ENCODE measurements at places on chromosomes 4 and X.

- peak; percentile 18 for DNase-seq
Observed at GRCh38 chr4:169791527-169792156, 33.9 kb upstream of the HPF1 start.

DNA sequence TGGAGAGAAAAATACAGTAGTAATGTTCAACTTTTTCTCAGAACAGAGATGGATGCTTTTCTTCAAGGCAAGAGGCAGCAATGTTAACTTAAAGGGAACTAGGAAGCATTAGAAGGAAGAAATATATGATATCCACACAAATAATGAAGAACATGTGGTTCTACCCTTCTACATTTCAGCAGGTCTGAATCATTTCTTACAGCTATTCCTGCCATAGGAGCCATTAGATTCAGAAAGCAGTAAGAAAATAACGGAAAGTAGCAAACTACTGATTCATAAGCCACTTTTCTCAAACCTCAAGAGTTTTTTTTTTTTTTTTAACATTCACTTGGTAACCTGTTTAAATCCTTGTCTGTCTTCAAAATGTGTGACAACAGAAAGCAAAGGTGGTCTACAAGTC lies 1251.6 kb upstream of the AGA start:
- DNase-seq: no peak

DNA sequence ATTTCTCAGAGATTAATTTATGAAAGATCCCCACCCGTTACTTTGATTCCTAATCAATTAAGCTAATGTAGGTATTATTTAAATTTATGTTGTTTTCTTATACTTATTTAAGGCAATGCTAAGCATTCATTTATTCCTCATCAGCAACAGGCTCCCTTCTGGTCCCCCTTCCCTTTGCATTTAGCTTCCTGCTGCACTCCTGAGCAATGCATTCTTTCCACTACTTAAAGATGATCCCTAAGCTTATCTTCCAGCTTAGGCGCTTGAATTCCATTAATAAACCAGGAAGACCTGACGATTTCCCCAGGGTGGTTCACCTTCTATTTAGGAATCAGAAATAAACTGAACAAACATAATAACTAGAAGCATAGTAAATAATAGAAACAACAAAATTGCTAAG lies 1003.1 kb downstream of the FSTL5 start:
- no peak for DNase-seq

GRCh38 chr4:8689741-8690140 lies 97.2 kb downstream of the CPZ start:
- DNase-seq: no peak

GRCh38 chr4:111499291-111499690 lies 646.0 kb upstream of the FAM241A start:
- DNase-seq: no peak

- DNase-seq: no peak
Observed at GRCh38 chr4:135240796-135241195, 1039.2 kb upstream of the PABPC4L start.

DNA sequence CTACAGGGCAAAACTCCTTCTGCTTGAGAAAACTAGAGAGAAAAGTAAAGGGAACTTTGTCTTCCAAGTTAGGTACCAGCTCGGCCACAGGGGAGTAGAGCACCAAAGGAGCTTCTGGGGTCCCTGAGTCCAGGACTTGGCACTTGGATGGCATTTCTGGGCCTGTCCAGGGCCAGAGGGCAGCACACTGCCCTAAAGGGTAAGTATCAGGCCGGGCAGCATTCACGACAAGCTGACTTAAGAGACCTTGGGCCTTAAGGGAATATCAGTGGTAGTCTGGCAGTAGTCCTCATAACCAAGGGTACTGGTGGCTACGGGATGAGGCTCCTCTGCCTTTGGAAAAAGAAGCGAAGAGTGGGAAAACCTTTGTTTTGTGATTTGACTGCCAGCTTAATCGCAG lies 632.7 kb downstream of the KLHL13 start:
- no peak for DNase-seq

GRCh38 chr4:53514509-53514908 lies 76.8 kb downstream of the LNX1 start:
- no peak for DNase-seq

DNA sequence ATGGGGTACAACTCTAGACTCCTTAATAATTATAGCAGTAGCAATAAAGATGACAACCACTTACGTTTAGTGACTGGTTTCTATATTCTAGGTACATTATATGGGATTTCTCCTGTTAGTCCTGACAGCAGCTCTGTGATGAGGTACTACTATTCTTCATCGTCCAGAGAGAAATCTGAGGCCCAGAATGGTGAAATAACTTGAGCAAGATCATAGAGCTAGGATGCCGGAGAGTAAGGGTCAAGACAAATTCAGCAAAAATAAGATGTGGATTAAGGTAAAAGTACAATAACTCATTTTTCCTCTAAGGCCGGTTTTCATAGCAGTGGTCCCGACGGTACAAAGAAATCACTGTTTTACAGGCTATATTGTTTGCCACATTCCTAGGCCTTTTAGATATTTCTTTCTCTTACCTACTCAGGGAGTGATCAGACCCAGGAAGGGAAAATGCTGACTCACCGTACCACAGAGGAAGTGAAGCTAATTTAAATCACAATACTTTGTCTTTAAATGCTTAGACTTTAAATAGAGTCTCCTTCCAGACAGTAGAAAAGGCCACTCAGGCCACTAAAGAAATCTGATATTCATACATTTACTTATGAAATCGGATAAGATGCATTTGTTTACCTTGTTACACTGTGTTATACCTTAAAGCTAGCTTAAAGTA lies 2023.0 kb upstream of the AGA start:
- no peak for DNase-seq

GRCh38 chr4:37659696-37660095 lies 26.5 kb downstream of the RELL1 start:
- DNase-seq: no peak

DNA sequence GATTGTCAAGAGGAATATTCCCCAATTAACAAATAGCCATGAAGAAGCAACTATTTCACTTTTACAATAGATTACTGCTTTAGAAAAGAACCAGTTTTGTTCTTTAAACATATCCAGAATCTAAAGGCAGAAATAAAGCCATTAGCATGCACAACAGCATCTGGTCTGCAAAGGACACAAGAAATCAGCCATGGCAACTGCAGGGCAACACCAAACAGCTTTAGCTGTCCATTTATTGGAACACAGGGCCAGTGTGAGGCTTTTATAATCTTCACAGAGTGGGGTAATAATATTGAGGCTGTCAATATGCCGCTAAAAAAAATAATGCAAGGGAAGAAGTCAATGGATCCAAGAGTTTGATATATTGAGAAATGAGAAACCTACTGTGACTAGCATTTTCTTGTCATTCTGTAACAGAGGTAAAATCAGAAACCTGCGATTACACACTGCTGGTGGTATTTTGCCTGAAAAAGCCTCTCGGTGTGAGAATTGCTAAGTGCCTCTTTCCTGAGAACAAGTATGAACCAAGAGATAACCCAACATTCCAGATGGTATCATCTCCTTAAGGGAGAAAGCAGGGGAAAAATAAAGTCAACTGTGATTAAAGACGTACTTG lies 2.7 kb upstream of the BANK1 start:
- DNase-seq: no peak

- no peak for DNase-seq
Observed at GRCh38 chr4:154566639-154567204, 3.9 kb downstream of the FGB start.

DNA sequence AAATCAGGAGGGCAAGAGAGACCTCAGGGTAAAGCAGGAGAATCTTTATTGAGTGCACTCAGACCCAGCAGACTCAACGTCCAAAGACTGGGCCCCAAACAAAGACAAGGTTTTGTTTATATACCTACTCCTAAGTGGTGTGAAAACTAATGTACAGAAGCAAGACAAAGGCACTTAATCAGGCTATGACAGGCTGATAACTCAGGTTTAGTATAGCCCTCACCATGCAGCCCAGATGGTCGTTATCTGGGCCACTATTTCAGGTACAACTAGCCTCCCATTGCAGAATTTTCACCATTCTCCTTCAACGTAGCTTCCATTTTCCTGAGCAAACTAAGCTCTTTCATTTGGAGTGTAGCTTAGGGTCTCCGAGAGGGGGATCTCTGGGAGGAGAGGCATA lies 36.9 kb downstream of the SULT1E1 start:
- DNase-seq: no peak

DNA sequence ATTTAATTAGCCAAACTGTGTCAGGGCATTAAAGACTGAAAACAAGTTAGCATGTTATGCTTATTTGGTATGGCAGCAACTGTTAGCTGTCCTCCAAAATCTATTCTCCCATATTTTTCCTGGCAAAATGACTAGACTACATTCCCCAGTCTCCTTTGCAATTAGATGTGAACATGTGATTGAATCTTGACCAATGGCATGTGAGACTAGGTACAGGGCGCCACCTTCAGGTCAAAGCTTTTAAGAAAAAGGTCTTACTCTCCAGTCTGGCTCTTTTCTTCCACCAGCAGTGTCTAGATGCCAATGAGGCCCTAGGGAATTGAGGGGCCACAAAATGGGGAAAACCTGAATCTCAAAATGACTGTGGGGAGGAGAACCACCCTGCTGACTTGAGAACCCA lies 408.2 kb downstream of the SMARCA1 start:
- DNase-seq: no peak

GRCh38 chr4:1843852-1844251 lies 12.1 kb downstream of the LETM1 start:
- no peak for DNase-seq

GRCh38 chr4:62159876-62160275 lies 959.8 kb downstream of the ADGRL3 start:
- no peak for DNase-seq

DNA sequence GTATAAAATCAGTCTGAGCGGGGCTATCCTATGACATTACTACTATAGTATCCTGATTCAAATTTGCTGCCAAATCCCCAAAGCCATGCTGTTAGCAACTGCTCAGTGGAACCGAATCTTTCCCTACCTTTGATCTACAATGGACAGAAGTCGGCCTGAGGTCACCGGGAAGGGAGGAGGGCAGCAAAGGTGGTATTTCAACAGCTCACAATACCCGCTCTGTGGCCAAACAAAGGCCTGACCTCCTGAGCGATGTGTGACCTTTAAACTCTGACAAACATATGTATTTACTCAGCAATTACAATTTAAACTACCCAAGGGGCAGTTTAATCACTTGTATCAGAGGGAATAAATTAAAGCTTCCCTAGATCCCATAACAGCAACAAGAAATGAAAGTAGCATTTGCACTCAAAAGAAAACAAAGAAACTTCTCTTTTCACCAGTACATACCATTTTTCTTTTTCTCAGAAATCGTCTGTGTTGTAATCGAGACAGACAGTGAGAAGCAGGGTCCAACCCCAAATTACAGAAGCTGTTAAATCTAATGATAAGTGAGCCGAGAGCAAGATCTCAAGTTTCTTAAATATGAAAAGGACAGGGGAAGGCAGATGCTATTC lies 11.6 kb upstream of the TMEM128 start:
- peak; percentile 77 for DNase-seq

- DNase-seq: no peak
Observed at GRCh38 chr4:4862071-4862551, 2.6 kb downstream of the MSX1 start.

DNA sequence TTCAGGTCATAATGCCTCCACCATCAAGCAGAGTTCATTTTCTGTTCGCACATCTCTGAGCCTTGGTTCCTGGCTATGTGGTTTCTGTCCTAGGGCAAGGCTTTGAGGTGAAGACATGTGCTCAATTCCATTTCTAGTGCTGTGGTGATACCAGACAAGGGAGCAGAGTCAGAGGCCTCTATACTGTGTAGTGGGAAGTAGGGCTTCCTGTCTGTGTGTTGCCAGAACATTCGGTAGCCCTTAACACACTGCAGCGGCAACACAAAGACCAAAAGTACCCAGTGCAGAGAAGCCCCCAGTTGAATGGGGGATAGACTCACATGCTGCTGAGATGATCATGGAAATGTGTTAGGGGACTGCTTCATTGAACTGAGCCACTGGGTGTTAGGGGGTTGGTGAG lies 56.4 kb downstream of the STARD8 start:
- DNase-seq: no peak

DNA sequence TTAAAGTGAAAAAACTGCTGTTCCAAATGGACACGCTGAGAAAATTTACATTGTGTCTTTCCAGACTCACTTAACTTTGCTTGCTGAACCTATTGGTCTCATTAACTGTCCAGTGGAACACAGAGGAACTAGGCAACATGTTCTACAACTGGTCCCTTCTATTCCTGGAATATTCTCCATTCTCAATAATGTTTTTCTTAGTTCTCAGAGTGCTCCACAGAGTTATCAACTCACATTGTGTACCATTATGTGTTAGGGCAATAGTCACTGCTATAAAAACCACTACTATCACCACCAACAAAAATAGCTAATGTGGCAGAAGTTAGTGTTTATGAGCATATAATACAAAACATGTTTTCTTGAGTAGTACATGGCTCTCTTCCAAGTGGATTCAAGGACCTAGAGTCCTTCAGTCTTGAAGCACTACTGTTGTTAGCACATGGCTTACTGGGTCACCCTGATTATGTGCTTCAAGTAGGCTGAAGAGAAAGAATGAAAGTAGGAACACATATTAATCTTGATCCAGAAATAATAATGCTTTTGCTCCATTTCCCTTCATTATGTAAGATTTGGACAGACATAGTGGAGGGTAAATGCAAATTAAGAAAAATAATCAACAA lies 865.3 kb upstream of the HS3ST1 start:
- no peak for DNase-seq

DNA sequence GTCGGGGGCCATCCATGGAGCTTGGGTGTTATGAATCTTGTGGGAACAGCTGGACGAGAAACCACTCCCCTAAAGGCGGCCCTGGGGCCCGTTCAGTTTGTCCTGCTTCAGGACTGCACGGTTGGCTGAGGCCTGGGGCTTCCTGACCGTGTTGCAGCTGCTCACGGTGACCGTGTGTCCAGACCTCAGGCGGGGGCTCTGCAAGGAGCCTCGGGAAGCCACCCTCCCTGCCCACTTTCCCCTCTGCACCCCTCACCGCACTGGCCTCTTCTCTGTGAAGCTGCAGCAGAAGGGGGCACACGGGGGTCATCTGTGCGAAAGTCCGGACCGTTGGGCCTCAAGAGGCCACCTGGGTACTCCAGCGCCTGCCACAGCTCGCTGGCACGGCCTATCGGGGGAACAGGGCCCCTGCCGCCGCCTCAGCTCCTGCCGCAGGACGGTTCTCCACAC lies 29.4 kb downstream of the UVSSA start:
- DNase-seq: no peak

DNA sequence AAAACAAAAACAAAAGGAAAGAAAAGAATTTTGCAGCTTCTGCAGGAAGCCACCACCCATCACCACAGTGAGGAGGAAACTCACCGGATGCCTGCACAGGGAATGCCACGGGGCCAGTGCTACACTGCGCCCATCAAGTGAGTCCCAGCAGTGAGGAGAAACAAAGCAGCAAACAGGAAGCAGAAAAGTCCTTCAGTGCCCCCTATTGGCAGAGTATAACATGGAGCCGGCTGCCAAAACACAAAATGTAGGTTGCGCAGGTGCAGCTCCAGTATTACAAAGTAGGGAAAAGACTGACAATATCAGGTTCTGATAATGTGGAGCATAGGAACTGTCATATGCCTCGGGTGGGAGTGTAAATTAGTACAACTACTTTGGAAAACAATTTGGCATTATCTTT lies 23.3 kb upstream of the SCML2 start:
- DNase-seq: no peak

Data from HuH-7.5 (cell line).